A549 (cell line): ENCODE measurements at places on chromosomes 3 and 15.

DNA sequence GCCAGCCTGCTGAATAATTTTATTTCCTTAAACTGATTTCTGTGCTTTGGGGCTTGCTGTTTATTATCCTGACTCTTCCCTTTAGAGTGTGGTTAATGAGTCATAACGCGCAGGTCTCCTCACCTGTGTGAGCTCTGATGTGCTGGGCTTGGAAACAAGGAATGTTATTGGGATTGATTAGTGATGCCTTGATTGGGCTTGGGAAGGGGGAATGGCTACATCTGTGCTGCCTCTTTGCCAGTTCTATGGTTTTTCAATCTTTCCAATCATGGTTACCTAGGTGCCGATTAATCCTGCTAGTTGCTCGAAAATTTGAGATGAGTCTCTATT, 161.0 kb downstream of the THSD4 start:
- DNase-seq, result no peak

DNA sequence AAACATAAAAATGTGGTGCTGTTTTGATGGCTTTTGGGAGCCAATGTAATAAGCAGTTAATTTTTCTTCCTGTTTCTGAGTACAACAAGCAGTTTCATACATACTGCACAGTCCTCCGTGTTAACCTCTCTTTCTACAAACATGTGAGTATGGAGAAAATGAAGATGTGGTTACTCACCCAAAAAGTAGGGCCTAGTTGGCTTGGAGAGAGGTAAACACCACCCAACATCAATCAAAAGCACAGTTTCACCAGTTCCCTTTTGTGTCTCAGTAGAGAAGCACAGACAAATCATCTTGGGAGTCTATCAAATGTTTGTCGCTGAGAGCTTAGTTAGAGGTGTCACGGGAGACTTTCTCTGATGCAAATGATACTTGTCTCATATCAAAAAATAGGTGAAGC, 320.2 kb downstream of the UNC13C start:
- DNase-seq, result no peak

GRCh38 chr3:111852540-111852939, 6.5 kb upstream of the PHLDB2 start:
- no peak for DNase-seq

- DNase-seq, result no peak
Observed at GRCh38 chr15:90680371-90680935, 36.7 kb upstream of the BLM start.

DNA sequence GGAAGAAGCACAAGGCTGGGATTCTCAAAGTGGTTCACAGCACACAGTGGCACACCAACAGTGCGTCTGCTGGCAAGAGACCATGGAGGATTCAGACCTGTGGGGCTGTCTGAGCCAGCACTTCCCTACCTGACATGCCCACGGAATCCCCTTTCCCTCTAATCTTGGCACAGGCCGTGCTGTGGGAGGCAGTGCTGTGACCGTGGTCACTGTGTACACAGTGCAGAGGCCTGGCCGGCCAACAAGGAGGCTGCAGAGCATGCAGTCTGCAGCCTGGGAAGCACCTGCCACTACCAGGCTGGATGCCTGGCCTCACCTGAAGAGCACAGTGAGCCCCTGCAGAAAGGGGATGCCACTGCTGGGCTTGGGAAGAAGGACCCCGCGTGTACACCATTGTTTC, 301.0 kb upstream of the LYSMD4 start:
- DNase-seq, result no peak

DNA sequence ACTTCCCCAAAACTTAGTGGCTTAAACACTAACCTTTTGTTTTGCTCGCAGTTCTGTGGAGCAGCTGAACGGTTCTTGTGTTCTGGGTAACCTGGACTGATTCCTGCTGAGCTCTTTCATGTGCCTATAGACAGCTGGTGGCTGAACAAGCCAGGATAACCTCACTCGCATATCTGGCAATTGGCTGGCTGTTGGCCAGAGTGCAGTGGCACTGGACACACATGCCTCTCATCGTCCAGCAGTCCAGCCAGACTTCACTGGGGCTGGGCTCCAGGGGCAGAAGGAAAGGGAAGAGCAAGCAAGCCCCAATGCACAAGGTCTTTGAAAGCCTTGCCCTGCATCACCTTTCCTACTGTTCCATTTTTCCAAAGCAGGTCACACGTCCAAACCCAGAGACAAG, 53.6 kb upstream of the GATA2 start:
- DNase-seq, result no peak

- DNase-seq, result no peak
Observed at GRCh38 chr3:29267226-29267625, 13.6 kb upstream of the RBMS3 start.

DNA sequence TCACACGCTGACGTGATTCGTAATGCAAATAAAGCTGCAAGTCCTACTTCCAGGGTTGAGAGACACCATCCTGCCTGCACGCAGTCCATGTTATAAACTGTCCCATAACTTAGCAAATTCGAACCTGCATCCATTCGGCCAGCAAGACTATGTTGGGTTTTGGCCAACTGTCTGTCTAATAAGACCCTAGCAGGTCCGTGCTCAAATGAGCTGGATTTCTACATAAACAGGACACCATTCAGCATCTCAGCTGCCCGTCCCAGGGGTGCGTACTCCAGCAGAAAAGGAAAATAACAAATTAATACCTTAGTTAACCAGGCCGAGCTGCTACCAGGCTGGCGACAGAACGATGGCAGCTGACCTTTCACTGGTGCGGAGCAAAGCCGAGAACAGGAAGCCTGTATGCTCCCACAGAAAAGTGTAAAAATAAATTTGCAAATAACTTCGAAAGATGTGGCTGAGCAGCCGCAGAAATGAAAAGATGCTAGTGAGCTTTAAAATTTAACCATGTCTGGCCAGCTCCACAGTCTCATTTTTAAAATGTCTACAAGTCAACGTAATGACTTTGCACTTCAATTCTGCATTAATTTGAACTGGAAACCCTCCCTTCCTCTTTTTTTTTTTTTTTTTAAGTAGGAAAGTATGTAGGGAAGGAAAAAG, 97.1 kb upstream of the SNRPA1 start:
- DNase-seq, result no peak

DNA sequence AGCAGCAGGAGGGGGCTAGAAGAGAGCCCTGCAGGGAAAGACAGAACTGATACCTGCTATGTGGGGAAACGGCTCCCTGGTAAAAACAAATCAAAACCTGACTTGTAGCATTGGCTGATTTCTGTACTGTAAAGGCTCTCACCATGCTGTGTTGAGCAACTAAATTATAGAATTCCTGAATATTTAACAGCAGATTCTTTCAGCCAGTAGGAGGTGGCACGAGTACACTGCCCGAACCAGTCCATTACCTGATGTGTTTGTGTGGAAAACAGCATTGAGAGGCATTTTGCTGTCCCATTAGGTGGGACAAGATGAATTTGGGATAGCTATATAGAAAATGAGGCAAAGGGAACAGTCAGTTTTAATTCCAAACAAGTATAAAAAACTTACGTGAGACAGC, 201.2 kb downstream of the ATP10A start:
- no peak for DNase-seq

GRCh38 chr15:35115155-35115725, 30.1 kb upstream of the NANOGP8 start:
- DNase-seq, result no peak

DNA sequence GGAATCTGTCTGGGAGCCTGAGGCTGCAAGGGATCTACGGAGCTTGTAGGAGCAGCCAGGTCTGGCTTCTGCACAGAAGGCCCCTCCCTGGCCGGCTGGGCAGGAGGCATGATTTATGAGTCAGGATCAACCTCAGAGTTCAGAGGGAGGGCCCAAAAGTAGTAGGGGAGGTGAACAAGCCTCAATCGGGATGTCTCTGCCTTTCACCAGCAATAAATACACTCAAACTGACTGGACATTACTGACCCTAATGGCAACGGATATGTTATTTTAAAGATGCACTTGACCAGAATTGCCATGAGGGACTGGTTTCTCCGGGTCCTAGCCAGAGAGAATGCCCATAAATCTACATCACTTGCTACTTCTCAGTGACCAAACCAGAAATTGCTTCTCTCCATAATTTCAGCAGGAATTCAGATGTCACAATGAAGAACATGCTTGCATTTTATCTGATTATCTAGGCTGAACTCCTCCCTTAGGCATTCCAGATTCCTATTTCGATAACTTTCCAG, 109.6 kb upstream of the LMOD3 start:
- no peak for DNase-seq

- DNase-seq, result no peak
Observed at GRCh38 chr15:34791701-34792100, 3.6 kb downstream of the ACTC1 start.

DNA sequence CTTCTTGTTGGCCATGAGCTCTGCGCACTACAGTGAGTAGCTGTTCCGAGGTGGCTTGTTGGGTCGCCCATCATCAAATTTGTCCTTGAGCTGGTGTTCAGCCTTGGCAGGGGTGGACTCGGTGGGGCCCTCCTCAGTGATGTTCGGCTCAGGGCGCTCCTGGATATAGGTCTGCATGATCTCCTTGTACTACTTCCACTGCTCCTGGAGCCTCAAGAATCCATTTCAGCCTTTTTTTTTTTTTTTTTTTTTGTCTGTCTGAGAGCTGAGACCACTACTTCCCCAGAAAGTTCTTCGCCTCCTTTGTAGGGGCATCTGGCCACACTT, 39.3 kb upstream of the ARL8B start:
- DNase-seq, result no peak

- DNase-seq, result no peak
Observed at GRCh38 chr3:141523615-141524375, 37.0 kb downstream of the RASA2 start.

DNA sequence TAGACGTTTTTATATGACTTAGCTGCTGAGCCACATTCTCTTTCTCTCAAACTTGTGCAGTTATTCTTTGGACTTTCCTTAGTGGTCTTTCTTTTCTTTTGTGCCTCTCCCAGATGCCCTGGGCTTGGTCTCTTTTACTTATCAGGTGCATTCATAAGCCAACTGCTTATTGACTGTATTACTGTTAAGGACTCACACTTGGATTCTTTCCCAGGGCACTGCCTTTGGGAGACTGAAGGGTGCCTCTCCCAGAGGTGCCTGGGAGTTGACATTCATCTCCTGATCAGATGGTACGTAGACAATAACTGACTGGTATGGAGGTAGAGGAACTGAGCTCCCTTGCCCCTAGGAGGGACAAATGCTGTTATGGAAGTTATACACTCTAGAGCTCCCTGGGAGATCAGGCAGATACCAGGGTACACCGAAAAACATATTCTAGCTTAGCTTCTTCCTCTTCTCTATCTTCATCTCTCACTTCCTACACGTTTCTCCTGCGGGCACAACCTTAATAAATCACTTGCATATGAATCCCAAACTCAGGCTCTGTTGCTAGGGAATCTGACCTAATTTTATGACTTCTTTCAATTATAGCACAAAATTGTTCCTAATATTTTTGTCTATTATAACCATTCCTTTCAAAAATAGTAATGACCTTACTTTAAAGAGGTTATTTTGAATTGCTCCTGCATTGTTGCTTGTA, 24.7 kb downstream of the PARP15 start:
- no peak for DNase-seq

DNA sequence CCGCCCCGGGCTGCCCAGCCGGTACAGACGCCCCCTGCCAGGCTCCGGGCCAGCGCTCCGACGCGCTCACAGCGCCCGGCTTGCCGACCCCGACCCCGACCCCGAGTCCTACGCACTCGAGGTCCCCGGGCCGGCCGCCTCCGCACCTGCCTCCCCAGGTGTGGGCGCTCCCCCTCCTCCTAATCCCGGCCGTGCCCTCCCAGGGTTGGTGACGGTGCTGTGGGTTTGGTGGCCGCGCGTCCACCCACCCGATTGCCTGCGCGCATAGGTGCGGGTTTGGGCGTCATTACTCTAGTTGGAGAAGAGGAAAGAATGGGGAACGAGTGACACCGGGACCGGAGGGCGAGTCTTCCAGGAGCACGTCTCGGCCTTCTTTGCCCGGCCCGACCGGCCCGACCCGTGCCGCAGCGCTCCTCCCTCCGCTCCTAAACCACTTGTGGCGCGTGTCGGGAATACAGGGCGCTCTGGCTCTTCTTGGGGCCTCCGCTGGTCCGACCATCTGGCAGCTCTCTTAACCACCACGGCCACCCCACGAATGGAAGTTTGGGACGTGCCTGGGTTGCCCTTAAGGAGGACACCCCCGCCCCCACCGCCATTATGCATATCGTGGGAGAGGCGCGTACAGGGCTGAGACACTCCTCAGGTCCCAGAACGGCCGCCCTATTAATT, 810 bp upstream of the THRB start:
- peak; percentile 61 for DNase-seq

- DNase-seq, result no peak
Observed at GRCh38 chr3:142947352-142947751, 16.1 kb downstream of the PAQR9 start.

DNA sequence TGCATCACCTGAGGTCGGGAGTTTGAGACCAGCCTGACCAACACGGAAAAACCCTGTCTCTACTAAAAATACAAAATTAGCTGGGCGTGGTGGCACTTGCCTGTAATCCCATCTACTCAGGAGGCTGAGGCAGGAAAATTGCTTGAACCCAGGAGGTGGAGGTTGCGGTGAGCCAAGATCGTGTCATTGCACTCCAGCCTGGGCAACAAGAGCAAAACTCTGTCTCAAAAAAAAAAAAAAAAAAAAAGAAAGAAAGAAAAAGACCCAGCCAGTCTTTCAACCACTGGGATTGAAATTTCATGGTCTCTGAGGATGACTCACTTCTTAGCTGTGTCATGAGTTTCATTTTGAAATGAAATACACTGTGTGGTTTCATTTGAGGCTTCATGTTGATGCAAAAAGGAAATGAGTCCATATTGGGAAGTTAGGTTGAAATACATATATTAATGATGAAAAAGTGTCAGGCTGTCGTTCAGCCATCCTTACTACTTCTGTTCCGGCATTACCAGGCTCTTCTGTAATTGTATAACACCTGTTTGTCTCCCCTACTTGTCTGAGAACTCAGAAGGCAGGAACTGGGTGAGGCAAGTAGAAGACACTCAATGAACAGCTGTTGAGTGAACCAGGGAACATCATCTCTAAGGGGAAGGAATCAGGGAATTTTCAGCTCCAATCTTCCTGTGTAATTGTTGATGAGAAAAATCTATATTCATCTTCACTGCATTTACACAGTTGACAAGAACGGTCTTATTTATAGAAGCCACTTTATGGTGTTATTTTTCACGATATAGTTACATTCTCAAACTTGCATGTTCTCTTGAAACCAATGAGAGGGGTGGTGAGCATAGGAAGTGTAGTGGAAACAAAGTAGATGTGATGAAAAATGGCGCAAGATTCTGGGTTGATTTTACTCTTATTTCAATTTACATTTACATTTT, 87.4 kb downstream of the NFKBIZ start:
- peak; percentile 27 for DNase-seq

GRCh38 chr3:146217324-146217723, 33.6 kb downstream of the PLSCR4 start:
- no peak for DNase-seq
